ENCODE measurements at places on chromosomes 7 and 10.

DNA sequence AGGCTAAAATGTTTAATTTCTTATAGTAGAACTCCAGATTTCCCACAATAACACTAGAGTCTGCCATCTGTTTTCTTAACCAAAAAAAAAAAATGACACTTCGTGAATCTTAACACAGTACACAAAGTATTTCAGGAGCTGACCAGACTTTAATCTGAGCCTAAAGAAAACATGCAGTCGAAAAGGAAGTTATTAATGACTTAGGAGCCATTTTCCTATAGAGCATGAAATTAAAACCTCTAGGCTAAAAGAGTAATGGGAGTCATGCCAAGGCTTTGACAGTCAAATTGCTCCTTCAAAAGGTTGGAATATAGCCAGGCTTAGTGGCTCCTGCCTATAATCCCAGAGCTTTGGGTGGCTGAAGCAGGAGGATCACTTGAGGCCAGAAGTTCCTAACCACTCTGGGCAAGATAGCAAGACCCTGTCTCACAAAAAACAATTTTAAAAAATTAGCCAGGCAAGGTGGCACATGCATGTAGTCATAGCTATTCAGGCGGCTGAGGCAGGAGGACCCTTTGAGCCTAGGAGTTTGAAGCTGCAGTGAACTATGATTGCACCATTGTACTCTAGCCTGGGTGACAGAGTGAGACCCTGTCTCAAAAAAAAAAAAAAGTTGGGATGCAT lies 13.6 kb downstream of the MICU1 start:
- no peak for DNase-seq

DNA sequence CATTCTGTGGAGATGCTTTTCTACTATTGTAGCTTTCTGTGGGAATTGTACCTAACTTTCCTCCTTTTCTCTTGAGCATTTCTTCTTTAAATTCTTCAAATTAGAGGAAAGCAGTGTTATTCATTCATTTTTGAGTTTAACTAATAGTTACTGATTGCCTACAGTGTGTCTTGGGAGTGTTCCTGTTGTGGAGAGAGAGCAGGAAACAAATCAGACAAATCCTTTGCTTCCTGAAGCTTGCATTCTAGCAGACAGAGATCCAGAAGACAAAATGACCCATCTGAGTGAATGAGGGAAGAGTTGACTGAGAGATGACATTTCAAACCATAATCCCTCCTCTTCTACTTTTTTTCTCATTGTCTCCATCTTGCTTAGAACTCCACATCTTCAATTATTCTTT lies 170.4 kb downstream of the SUGCT start:
- DNase-seq: no peak

- no peak for DNase-seq
Measured at GRCh38 chr7:142795339-142795863, 24.6 kb downstream of the PRSS2 start.

DNA sequence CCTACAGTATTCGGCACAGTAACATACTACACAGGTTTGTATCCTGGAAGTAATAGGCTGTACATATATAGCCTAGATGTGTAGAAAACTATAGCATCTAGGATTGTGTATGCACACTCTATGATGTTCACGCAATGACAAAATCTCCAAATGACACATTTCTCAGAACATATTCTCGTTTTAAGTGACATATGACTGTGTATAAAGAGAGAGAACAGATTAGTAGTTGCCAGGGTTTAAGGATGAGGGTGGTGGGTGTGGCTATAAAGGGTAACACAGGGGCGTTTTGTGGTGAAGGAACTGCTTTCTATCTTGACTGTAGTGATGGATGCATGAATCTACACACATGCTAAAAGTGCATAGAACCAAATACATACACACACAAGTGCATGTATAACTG lies 101.2 kb downstream of the ARL4A start:
- DNase-seq: no peak

DNA sequence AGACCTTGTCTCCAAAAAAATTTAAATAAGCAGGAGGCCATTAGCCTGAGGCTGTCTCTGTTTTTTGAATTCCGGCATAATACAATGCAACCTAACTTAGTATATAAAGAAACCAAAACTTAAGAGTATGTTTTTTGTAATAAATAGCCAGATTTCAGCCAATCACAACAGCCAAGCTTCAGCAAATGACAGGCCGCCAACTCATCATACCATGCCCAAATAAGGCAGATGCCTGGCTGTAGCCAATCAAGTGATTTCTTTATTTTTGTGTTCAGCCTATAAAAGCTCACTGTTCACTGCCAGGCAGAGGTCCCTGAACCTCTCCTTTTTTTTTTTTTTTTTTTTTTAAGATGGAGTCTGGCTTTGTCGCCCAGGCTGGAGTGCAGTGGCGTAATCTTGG lies 12.7 kb upstream of the PURB start:
- no peak for DNase-seq

GRCh38 chr10:97534746-97535367 lies 36.1 kb downstream of the UBTD1 start:
- no peak for DNase-seq

GRCh38 chr7:55055479-55055878 lies 36.7 kb downstream of the EGFR start:
- DNase-seq: no peak

- DNase-seq: no peak
Measured at GRCh38 chr7:74056096-74056915, 27.3 kb upstream of the LIMK1 start.

DNA sequence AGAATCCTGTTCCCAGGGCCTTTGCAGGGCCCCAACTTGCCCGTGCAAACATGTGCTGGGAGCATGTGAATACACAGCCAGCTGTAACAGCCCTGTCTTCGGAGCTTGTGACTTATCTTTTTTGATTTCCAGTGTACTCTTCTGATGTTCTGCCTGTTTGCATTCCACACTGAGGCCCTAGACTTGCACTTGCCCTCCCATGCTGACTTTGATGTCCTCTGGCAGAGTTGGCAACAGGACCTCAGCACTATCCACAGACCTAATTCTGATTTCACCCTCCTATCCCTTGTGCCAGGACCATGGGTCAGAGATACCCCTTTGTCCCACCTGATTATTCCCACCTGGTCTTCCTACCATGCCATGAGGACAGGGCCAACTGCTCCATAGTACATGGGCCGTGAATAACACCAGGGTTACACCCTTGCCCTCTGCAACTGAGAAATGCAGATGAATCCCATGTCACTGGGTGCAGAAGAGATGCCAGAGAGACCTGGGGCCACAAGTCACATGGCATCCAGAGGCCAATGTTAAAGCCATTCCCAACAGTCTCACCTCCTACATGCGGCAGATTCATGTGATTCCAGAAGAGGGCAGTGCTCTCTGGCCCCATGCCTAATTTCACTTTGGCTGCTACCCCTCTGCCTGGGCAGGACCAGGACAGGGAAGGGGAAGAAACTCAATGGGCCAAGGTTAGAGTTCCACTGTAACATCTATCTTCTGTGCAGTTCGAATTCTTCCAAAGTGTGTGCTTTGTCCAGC lies 43.0 kb downstream of the SCRN1 start:
- DNase-seq: no peak

GRCh38 chr10:46029461-46030030 lies 877 bp downstream of the NCOA4 start:
- DNase-seq: no peak

- DNase-seq: no peak
Measured at GRCh38 chr7:106947244-106947728, 82.2 kb downstream of the PIK3CG start.

- no peak for DNase-seq
Measured at GRCh38 chr7:32257621-32258020, 187.4 kb upstream of the PDE1C start.

DNA sequence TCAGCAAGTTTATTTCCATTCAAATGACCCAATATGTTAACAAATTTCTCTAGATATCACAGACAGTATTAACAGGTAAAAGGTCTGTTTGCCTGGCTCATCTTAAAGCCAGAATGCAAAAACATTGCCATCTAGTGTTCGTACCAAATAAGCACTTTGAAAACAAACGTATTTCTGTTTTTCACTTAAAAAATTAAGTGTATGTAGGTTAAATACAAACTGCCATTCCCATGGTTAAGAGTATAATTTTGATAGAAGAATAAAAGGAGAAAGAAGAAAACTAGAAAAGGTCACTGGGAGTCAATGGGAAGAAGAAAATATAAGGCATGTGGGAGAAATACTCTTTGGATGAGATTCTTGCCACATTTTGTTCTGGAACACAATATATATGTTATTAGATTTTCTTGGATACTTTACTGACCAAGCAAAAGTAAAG lies 51.0 kb downstream of the ORC5 start:
- no peak for DNase-seq

DNA sequence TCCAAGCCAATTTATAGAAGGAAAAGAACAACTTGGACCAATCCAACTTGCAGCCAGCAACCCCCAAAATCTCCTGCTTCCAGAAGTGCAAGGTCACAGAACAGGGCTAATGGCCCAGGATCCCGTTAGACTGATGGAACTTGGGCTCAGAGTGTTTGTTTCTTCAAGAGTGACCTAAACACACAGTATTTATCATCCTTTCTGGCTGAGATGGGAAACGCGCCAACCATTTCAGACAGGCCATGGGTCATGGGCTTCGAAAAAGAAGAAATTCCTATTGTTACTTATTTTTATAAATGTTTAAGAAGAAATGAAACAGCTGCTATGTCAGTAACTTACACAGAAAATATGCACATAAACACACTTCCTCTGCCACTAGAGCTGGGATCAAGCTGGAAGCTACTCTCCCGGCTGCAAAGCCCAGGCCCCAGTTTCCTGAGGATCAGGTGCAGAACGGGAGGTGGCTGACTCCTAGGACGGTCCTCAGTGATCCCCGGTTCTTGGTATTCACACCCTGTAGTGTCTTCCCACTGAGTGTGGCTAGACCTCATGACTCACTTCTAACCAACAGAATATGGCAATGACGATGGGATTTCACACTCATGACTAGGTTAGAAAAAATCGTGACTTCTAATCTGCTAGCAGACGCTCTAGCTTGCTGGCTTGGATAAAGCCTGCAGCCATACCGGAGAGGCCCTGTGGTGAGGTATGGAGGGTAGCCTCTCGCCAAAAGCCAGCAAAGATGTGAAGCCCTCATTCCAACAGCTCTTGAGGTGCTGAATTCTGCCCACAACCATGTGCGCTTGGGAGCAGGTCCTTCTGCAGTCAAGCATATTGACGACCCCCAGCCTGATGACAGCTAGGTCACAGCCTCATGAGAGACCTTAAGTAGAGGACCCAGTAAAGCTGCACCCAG lies 60.2 kb downstream of the CHST15 start:
- no peak for DNase-seq

DNA sequence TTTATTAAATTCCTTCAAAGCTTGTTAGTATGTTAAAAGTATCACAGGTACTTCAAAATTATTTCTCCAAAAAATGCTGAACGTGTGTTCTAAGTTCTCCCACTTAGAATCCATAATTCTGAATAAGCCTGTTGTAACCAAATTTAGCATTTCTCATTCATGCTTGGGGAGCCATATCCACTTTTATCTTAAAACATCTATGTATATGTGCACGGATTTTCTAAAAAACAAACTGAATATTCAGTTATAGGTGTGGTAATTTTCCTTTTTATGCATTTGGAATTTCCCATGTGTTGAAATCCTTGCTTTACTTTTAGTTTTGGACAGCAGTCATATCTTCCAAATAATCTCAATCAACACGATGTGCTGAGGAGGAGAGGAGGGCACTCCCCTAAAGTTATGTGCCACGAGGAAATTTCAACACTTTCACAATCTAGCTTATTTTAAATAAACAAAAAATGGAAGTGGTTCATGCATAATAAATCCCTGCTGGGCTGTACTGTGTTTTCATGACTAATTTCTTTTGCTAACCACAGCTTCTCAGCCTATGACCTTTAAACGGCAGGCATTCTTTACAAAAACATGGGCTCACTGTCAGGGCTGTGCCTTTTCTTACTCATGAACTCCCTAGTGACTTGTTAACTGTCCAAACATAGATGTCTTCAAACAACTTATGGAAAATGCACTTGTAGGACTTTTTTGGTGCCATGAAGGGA lies 380.3 kb upstream of the SEMA3C start:
- no peak for DNase-seq

- no peak for DNase-seq
Measured at GRCh38 chr10:88557256-88557655, 25.9 kb downstream of the RNLS start.

DNA sequence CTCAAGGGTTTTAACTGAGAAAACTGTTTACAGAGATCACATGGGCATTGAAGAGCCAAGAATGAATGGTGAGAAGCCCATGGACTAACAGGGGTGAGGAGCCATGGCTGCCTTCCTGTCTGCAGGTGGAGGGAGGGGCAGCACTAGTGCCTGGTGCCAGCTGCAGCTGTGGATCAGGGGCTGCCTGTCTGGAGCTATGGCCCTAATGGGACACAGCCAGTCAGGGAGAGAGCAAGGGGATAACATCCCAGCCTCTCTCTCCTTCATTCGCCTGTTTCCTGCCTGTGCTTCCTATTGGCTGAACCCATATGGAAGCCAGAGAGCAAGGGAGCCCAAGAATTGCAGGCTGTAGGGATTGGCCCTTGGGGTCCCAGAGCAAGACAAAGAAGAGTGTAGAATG lies 125.8 kb upstream of the GAD2 start:
- no peak for DNase-seq

DNA sequence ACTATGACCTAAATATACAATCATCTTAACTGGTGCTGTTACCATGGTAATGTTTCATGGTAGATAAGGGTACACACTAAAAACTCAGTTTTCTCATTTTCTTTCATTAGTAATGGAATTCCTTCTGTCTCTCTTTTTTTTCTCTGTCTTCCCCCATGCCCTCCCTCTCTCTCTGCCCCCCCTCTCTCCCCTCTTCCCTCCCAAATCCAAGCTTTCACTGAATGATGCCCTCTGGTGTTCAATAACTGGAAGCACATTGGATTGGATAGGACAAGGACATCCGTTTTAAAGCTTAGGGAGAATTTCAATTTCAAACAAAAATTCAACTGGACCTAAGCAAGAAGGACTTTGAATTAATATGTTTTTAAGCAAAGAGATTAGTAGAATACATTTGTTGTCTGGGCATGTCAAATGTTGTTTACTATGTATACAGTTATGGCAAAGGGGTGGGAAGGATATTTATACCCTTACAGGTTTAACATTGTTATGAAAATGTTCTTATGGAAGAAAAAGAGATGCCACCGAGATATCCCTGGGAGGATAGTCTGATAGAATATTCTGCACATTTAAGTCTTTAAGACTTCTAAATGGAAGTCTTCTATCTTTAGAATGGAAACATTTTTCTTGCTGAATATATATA lies 6.1 kb downstream of the CHRM2 start:
- no peak for DNase-seq

- DNase-seq: no peak
Measured at GRCh38 chr7:29921404-29922010, 68.1 kb downstream of the SCRN1 start.

All from esophagus squamous epithelium (tissue), 5 donors.